ENCODE measurements at places on chromosomes 7 and 10.

- no peak for DNase-seq
Observed at GRCh38 chr10:8181496-8182157, 127.1 kb downstream of the GATA3 start.

DNA sequence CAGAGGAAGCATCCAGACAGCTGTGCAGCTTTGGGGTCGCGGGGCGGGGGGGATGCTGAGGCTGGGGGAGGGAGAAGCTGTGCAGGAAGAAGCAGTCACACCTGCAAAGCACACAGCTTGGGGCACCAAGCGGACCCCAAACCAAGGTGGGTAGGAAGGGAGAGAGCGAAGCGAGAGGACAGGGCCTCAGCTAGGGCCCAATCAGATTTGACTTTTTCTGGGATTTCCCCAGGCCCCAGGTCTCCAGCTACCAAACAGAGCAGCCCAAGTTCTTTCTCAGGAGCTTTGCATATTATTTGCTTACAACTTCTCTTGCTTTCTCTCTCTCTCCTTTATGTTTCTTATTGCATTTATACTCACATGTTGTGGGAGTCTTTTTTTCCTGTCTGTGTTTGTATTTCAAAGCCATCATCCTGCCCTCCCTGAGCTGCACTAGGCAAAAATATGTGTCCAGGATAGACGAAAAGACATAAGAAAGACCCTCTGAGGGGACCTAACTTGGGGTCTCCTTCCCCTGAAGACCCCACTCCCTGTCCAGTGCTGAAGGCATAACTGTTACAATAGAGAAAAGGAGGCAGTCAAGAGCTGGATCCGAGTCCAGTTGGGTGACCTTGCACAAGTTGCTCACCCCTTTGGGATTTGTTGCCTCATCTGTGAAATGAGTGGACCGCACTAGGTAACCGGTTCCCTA lies 50.6 kb upstream of the SMNDC1 start:
- no peak for DNase-seq

DNA sequence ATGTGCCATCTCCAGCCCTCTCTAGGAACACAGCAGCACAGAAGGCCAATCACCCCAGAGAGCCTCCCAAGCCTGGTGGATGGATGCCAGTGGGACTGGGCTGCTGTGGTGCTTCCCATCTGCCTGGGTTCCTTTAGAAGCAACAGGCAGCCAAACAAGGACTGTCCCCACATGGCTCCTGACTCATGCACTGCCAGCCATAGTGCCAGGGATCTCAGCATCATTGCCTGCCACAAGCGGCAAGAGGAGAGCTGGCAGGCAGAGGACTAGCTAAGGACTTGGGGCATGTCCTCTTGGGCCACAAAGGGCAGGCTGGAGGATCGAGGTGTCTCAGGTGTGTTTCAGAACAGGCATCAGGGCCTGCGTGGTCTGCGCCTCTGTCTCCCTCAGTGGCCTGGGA lies 23.4 kb upstream of the FIGNL1 start:
- no peak for DNase-seq

DNA sequence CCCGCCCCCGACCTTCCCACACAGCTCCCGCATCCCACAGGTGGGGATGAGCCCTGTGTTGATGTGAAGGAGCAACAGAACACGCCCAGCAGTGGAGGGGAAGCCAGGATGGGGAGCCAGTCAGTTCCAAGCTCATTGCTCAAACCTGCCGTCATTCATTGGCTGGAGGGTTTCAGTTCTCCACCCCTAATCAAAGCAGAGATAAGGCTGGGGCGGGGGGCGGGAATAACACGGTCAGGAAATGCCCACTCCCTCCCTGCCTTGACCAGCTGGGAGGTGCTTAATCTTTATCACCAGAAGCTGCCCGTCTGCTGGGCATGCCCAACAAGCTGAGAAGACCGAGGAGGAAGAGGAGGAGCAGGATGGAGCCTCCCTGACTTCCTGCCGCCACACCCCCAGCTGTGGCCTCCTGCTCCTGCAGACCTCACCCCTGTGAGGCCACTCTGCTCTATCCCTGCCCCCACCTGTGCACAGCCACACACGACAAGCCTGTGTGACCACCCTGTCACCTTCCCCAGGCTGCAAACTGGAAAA lies 265.1 kb downstream of the ZEB1 start:
- no peak for DNase-seq

- no peak for DNase-seq
Observed at GRCh38 chr10:116237260-116237659, 35.7 kb downstream of the GFRA1 start.

DNA sequence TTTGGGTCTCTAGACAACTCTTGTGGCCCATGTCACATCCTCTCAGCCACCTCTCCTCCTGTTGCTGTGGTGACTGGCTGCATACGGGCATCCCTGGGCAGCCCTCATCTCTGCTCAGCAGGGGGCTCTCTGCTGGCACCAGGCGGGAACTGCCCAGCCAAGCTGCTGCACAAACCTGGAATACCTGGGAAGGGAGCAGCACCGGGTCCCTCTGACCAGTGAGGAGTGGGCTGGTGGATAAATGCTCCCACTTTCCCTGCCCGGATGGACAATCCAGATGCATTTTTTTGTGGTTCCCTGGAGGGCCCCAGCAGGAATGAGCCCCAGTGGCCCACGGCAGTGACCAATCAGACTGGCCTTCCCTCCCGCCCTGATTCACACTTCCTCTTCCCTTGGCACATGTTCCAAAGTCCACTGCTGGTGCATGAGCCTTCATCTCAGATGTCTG lies 21.9 kb downstream of the GRID1 start:
- no peak for DNase-seq

DNA sequence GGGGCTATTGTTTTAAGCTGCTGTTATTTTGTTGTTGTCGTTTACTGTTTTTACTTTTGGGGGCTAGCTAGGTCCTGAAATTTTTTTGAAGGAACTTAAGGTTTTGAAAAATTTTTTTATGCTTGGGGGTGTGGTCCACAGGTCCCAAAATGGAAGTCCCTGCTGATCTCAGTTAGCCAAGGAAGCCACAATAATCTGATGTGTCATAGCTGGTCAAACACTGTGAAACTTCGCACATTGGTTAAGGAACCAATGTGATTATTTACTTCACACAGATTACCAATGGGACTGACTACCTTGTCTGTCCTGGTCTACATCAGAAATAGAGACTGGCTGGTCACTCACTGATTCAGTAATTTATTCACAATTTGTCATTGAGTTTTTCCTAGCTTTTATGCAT lies 29.5 kb upstream of the HYCC1 start:
- DNase-seq, result no peak

DNA sequence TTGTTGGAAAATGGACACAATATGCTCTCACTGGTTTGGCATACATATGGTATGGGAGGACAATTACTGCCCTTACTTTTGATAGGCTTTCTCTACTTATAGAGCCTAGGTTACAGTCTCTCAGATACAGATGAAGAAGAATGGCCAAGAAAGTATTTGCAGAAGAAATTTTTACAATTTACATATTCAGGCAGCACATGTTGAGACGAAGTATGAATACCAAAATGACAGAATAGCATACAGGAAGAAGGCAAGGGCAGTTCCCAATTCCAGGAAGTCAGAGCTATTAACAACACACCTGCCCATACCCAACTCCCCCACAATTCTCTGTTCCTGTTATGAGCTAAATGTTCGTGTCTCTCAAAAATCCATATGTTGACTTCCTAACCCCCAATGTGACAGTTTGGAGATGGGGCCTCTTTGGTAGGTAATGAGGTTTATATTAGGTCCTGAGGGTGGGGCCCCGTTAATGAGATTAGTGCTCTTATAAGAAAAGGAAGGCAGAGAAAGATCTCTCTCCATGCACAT lies 67.8 kb downstream of the DOCK4 start:
- DNase-seq, result no peak

- no peak for DNase-seq
Observed at GRCh38 chr7:34652809-34653208, 5.2 kb upstream of the NPSR1 start.

DNA sequence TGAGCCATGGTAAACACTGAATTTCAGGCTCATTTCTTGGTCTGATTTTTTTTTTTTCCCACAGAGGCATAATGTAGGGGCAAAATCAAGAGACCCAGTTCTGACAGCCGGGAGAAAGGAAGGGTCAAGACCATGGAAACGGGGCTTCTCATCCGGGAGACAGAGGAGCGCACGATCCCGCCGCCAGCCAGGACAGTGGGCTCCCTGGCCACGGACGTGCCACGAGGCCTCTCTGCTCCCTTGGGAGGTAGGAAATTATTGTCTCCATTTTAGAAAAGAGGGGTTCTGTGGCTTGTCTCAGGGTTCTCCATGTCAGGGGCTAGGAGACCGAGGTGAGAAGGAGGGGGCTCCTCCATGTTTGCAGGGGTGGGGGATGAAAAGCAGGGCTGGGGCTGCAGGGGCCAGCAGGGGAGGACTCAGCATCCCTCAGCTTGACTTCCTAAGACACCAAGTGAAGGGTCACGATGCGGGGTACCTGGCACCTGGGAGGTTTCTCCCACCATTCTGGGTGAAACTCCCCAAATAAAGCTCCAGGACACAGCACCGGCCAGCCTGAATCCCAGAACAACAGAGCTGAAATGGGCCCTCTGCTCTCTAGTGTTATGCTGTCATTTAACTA lies 37.6 kb downstream of the PPIF start:
- DNase-seq, result no peak

Data from T follicular helper cell (primary cell).